ENCODE measurements at places on chromosomes 2 and 18. TPM values are rescaled to one million over a fixed set of nuclear protein-coding genes. Genes with fewer than 3 reads are reported as not detected.

KCNIP3 gene
- not detected for total RNA-seq

INHA gene
- not detected for total RNA-seq

OSR1 gene
- not detected for total RNA-seq

MC4R gene
- total RNA-seq: not detected

GRCh38 chr18:10928772-10929373 is 220.5 kb downstream of the PIEZO2 start:
- H3K36me3 ChIP-seq: no peaks in the 10 kb centered on the region
- H3K27me3 ChIP-seq: no peaks in the 10 kb centered on the region
- DNase-seq: no peak

DNA sequence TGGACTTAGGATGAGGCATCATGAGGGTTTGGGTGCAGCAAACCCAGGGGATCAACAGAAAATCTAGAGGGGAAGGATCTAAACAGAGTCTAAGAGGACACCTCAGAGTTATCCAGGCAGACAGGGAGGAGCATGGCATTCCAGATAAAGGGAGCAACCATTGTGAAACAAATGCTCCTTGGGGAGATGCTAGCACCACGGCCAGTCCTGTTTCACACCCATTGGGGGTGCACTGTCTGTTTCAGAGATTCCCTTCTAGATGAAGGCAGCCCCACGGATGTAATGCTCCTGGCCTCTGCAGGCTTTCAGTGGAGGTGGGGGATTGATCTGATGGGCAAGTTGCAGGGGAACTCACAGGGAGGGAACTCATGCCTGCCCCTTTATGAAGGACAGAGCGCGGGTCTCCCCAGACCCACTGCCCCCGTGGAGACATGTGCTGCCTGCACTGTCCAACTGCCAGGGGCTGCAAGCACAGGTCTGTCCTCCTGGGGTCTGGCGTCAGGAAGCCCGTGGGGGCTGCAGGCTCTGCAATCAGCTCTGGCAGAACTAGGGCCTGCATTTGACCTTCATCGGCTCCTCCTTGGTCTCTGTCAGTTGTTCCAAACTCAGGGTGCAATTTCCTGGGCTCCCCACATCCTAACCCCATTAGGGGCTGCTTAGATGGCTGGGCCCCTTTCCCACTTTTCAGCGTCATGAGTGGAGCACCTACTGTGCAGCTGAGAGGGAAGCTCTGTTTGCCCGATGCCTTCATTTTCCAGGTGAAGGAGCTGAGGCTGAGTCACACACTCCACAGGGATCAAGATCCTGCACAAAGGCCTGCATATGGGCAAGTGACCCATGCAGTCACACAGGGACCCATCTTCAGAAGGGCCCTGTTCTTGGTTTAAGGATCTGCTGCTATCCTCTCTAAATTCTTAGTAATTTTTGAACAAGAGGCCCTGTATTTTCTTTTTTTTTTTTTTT is 163.4 kb downstream of the ARL4C start:
- no peaks in the 10 kb centered on the region for H3K4me1 ChIP-seq
- no peaks in the 10 kb centered on the region for H3K27me3 ChIP-seq
- no peak for DNase-seq
- no peak overlapping the region for H3K4me3 ChIP-seq

DNA sequence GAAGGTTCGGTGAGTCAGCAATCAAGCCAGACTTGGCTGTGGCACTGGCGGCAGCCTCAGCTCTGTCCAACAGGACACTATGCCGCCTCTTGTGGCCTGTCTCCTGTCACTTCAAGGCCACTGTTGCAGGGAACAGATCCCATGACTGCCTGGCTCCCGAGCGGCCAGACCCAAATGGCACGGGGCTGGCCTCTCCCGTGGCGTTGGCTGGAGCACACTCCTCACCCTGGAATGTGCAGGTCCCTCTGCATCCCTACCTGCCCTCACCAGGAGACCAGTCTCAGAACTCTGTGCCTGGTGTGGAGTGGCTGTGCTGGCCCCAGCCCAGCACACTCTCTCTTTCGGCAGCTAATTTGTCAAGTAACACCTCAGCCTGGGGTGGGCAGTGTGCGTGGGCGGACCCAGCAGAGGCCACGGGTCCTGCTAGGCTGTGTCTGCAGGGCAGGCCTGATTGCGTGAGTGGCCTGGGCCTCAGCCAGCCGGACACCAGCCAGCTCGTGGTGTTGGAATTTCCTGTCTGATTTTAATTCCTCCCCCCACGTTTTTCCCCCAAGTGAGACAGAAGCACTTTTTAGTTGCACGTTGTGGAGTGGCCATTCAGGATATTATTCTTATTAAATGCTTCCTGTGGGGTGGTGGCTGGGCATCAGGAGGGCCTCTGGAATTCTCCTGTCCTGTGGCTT is 179.3 kb downstream of the GLI2 start:
- H3K27me3 ChIP-seq: no peaks in the 10 kb centered on the region
- no peaks in the 10 kb centered on the region for H3K36me3 ChIP-seq
- H3K4me3 ChIP-seq: no peak overlapping the region
- no peaks in the 10 kb centered on the region for H3K4me1 ChIP-seq

GRCh38 chr18:48637081-48637990 is 98.5 kb downstream of the CTIF start:
- H3K4me3 ChIP-seq: no peak overlapping the region
- H3K36me3 ChIP-seq: no peaks in the 10 kb centered on the region
- no peaks in the 10 kb centered on the region for H3K27me3 ChIP-seq
- no peak for DNase-seq
- H3K4me1 ChIP-seq: no peaks in the 10 kb centered on the region

- no peak overlapping the region for H3K27ac ChIP-seq
- H3K4me1 ChIP-seq: no peaks in the 10 kb centered on the region
- H3K27me3 ChIP-seq: peaks cover 2% of the 10 kb centered on the region
These were observed 86.4 kb upstream of the HK2 start for GRCh38 chr2:74747411-74748080.

DNA sequence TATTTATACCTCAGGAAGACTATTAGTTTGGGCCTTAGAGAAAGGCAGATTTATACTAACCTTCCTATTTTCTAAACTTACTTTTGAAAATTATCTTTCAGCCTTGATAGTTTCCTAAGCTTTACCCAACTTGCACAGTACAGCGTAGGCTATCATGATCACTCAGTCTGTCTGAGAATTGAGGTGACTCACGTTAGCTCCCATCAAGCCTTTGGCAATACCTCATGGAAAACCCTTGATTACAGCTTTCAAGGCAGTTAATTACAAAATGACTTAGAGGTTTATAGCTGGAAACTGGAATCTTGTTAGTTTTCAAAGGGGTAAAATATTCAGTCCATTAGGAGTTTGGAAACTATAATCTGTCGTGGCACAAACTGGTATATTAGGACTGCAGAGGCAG is 26.4 kb upstream of the ARMC9 start:
- H3K36me3 ChIP-seq: peaks cover 29% of the 10 kb centered on the region
- no peaks in the 10 kb centered on the region for H3K4me1 ChIP-seq
- DNase-seq: no peak
